ENCODE measurements at places on chromosomes 1 and 21.

DNA sequence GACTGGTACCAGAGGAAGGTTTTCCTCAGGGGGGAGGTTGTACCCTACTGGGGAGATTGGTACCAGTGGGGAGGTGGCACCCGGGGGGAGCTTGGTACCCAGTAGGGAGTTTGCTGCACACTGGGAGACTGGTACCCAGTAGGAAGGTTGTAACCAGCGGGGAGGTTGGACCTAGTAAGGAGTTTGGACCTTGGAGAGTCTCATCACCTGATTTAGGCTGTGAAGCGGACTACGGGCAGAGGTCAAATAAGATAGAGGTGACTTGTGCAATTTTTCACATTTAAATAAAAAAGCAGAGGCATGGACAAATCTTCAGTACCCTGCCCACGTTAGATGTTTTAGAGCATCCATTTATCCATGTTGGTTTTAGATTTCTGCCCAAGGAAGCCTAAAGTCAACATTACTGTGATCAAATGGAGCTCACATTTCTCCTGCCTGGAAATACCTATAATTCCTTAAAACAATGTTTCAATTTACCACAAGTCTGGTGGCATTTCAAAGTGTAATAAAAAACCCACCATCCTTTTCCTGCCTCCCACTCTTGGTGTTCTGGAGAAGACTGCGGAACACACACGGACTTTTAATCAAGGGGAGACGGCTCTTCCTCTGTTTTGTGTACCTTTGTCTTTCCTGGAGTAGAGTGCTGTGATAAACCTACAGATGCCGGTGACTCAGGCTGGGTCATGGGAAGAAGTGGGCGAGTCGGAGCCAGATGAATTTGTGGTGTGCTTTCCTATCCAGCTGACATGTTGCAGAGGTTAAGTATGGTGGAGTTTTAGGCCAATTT lies 36.2 kb upstream of the MRPS6 start:
- no peak for DNase-seq

DNA sequence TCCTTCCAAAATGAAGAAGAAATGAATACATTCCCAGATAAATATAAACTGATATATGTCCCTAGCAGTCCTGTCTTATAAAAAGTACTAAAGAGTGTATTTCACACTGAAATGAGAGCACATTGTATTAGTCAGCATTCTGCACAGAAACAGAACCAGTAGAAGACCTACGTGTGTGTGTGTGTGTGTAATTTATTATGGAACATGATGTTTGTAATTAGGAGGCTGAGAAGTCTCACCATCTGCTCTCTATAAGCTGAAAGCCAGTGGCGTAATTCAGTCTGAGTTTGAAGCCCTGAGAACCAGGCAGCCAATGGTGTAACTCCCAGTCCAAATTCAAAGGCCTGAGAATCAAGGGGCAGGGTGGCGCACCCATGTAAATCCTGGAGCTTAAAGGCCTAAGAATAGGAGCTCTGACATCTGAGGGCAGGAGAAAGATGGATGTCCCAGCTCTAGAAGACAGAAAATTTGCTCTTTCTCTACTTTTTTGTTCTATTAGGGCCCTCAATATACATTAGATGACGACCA lies 146.5 kb upstream of the LYPLAL1 start:
- no peak for DNase-seq

GRCh38 chr1:204468206-204468605 lies 26.4 kb downstream of the PIK3C2B start:
- no peak for DNase-seq

GRCh38 chr1:22824466-22824865 lies 113.8 kb downstream of the EPHB2 start:
- DNase-seq = no peak

DNA sequence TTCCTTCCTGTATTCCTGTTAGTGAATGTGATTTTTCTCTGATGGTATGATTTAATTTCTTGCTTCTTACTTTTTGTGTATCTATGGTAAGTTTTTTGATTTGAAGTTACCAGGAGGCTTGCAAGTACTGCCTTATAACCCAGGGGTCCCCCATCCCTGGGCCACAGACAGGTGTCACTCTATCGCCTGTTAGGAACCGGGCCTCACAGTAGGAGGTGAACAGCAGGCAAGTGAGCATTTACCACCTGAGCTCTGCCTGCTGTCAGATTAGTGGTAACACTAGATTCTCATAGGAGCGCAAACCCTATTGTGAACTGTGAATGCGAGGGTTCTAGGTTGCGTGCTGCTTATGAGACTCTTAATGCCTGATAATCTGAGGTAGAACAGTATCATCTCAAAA lies 143.3 kb downstream of the RPS6KC1 start:
- DNase-seq = no peak

DNA sequence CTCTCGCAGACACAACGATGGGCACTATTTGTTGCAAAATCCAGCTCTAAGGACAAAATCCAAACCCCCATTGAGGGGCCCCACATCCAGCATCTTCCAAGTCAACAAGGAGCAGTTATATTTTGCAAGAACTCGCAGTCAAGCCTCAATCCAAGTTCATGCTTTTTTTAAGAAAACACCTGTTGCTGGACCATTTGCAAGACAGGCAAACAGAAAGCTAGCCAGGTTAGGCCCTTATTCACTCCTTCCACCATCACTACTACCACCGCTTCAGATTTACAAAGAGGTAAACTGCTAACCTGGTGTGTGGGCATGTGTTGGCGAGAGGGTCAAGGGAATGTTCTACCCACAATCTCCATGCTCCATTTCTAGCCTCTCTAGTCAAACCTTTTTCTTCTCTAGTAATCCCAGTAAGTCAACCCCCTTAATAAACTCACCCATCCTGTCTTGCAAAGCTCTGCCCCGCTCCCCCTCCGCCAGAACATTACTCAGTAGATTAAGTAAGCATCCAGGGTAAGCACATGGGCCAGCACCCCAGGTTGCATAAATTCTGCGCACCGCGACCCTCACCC lies 703 bp downstream of the ERI3 start:
- no peak for DNase-seq

DNA sequence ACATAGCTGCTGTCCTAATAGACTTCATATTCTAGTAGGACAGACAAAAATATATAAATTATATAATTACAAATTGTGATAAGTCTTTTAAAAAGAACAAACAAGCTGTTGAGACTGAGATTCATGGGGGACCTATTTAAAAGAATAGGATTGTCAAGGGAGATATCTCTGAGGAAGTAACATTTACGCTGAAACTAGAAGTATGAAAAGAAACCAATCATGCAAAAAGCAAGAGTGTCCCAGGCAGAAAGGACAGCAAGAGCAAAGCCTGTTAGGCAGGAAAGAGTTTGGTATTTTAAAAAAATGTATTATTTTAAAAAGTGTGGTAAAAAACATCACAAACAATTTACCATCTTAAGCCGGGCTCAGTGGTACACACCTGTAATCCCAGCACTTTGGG lies 9.1 kb upstream of the METTL13 start:
- no peak for DNase-seq

All from activated CD4-positive, alpha-beta T cell treated with anti-CD3 and anti-CD28 coated beads for 4 hours (primary cell).